ENCODE measurements at places on chromosomes 7 and 10. TPM values are rescaled to one million over a fixed set of nuclear protein-coding genes. Genes with fewer than 3 reads are reported as not detected.

TMEM130 gene
- total RNA-seq, result not detected

GRCh38 chr10:52314822-52315552 lies 906 bp downstream of the DKK1 start:
- no peak for DNase-seq

- DNase-seq, result no peak
Measured at GRCh38 chr10:43653746-43654145, 5.1 kb upstream of the ZNF32 start.

VTI1A gene
- 39.7 TPM for total RNA-seq

- DNase-seq, result no peak
Measured at GRCh38 chr10:123425680-123426079, 240.5 kb upstream of the GPR26 start.

DNA sequence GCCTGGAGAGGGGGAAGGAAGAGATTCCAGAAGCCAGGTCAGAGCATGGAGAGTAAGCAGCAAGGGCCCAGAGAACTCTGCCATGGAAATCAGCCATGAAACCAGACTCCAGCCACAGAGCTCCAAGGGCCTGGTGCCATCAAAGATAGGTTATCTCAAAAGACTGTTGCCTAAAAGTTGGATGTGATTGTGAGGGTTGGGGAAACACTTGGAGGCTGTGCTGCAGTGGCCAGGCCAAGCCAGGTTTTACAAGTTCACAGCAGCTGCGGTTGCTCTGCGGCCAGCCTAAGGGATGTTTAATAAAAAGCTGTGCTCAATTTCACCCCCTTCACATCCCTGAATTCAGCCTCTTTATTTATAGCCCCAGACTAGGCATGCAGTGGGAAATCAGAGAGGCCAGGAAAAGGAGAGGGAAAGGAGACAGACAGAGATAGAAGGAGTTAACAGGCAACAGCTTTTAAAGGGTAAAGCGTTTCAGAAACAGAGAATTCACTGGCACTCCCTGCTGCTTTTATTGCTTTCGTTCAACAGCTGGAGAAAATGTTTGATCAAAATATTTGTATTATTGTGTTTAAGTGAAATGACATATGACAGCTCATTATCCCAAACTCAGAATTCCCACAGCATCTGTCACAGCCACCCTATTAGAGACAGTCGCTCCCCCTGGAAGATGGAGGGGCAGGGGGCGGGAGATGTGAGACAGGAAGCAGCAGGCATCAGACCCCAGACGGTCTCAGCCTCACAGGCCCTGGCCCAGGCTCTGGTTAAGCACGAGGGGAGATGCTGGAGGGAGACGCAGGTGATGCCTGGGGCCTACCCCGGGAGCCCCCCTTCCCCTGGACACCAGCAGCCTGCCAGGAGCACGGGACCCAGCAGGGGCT lies 140.1 kb downstream of the GLI3 start:
- no peak for DNase-seq

Measured in activated naive CD4-positive, alpha-beta T cell treated with anti-CD3 and anti-CD28 coated beads, Interleukin-2, amount 50 U/mL, for 72 hours (primary cell).